ENCODE measurements at places on chromosomes 2 and 18.

GRCh38 chr2:11738589-11739436, 7.6 kb upstream of the LPIN1 start:
- DNase-seq = no peak

DNA sequence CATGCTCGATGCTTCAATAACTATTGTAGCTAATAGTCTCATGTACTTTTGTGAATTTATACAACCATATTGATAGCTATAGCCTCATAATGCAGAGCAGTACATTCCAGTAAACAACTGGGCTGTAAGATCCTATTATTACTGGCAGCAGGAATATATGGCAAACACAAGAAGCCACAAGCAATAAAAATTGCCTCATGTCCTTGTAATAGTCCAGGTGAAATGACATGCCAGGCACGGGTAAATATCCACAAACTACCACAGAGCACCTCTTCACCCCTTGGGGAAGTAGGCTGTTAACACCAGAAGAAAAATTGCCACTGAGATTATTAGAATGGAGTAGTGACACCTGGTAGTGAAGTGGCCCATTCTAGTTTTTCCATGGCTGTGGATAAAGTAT, 158.3 kb downstream of the MTX2 start:
- DNase-seq = no peak

DNA sequence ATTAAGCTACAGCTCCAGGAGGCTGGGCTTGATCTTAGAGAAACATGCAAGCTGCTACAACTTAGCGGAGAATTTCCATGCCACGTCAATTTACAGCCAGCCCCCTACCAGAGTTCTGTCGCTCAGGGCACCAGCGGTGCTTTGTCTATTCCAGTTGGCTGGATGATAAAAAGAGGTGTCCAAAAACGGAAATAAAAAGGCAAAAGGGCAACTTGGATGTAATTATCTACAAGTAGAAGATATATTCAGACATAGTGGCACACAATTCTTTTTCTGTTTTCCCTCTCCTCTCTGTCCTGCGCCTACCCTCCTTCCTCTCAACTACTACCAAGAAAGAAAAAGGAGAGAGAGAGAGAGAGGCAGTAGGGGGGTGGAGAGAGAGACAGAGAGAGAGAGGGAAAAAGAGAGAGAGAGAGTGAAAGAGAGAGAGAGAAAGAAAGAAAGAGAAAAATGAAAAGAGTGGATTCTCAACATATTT, 363 bp upstream of the RFTN2 start:
- peak; percentile 48 for DNase-seq

GRCh38 chr2:45046786-45047185, 37.5 kb upstream of the SIX2 start:
- no peak for DNase-seq

- no peak for DNase-seq
Observed at GRCh38 chr2:241770936-241771285, 5.7 kb upstream of the GAL3ST2 start.

GRCh38 chr2:67776276-67776675, 286.5 kb downstream of the C1D start:
- DNase-seq = no peak

DNA sequence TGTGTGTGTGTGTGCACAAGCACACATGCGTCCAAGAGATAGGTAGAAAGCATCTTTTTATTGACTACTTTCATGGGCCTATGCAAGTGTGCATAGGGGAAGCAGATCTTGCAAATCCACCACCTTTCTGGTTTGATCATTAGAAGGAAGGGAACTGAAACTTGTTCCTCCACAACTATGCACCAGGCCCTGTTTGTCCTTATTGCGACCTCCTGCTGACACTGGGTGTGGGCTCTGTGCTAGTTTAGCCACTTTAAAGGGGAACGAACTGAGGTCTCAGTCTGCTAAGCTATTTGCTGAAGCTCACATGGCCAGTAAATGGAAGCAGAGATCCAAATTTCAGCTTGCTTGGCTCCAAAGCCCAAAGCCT, 32.1 kb upstream of the INSIG2 start:
- DNase-seq = no peak

- no peak for DNase-seq
Observed at GRCh38 chr2:231245249-231246094, 47.0 kb downstream of the ARMC9 start.

- no peak for DNase-seq
Observed at GRCh38 chr2:59236723-59237122, 995.6 kb upstream of the FANCL start.

DNA sequence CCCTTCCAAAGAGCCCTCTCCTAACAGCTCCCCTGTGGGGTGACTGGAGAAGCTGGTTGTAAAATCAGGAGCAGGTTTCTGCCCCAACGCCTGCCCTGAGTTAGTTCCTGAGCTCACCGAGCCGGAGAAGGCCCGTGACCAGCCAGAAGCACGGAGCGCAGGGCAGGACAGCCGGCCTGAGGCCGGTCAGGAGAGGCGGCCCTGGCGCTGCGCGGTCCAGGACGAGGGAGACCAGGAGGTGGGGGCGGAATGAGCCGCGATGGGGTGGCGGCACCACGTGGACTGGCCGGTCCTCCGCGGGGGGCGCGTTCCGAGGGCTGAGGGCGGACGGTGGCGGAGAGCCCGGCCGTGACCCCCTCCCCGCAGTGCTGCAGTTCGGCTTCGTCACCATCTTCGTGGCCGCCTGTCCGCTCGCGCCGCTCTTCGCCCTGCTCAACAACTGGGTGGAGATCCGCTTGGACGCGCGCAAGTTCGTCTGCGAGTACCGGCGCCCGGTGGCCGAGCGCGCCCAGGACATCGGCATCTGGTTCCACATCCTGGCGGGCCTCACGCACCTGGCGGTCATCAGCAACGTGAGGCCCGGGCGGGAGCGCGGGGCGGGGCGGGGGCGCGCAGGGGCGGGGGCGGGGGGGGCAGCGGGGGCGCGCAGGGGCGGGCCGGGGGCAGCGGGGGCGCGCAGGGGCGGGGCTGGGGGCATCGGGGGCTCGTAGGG, 29.0 kb downstream of the ANO7 start:
- no peak for DNase-seq

DNA sequence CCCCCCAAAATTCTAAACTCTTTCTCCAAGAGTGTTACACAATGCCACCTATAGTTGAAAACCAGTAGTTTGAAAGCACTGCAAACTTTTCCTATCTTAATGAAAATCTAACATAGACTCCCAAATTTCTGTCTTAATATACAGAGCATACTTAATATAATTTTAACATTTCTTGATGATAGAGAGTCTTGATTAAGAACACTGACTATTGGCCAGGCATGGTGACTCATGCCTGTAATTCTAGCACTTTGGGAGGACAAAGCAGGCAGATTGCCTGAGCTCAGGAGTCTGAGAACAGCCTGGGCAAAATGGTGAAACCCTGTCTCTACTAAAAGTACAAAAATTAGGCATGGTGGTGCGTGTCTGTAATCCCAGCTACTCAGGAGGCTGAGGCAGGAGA, 34.2 kb downstream of the ASXL2 start:
- DNase-seq = no peak

- no peak for DNase-seq
Observed at GRCh38 chr2:145692971-145693478, 1173.1 kb upstream of the ZEB2 start.

GRCh38 chr18:10851824-10852319, 297.5 kb downstream of the PIEZO2 start:
- peak; percentile 40 for DNase-seq

DNA sequence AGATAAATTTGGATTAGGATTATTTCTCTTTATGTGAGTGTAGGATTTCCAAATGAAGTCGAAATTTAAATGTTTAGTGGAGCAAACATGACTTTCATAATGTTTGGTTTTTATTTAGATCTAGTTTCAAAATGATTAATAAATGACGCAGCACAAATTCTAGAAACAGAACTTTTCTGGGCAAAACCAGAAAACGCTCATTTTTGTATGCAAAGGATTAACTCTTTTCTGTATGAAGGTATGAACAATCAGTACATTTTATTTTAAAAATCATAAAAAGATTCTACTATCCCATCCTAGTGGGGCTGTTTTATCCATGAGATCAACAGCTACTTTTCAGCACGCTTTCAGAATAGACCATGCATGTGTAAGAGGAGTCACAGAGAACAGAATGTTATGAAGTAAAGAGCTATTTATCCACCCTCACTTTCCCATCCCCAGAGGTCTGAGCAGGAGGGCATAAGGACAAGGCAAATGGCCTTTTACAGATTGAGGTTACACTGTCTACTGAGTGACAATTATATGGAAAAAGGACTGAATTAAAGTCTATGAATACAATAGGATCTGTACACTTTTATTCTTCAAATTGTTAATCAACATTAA, 270.8 kb downstream of the ZEB2 start:
- DNase-seq = no peak

GRCh38 chr2:1746174-1747064, 2.1 kb upstream of the PXDN start:
- no peak for DNase-seq

DNA sequence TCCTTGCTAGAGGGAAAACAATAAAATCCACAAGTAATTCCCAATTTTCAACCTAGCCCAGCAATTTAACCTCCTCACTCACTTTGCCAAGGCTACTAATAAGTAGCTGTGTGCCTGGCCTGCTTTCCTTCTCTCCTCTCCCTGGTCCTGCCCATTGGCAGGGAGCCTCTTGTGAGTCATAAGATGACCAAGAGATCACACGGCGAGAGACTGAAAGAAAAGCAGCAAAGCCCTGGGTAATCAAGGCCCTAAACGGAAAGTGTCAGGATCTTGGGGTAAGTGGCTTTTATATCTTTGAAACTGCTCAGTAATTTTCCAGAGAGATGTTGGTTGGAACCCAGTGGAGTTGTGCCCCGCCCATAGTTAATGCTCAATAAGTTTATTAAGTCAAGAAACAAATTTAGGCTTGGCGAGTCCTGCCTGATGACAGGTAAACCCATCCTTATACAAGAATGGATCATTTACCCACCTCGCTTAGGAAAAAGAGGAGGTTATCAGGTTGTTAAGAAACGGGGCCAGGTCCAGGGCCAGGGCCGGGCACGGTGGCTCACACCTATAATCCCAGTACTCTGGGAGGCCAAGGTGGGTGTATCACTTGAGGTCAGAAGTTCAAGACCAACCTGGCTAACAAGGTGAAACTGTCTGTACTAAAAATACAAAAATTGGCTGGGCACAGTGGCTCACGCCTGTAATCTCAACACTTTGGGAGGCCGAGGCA, 10.0 kb upstream of the ADAM17 start:
- peak; percentile 76 for DNase-seq

GRCh38 chr2:182097571-182098164, 112.0 kb downstream of the PPP1R1C start:
- DNase-seq = no peak

DNA sequence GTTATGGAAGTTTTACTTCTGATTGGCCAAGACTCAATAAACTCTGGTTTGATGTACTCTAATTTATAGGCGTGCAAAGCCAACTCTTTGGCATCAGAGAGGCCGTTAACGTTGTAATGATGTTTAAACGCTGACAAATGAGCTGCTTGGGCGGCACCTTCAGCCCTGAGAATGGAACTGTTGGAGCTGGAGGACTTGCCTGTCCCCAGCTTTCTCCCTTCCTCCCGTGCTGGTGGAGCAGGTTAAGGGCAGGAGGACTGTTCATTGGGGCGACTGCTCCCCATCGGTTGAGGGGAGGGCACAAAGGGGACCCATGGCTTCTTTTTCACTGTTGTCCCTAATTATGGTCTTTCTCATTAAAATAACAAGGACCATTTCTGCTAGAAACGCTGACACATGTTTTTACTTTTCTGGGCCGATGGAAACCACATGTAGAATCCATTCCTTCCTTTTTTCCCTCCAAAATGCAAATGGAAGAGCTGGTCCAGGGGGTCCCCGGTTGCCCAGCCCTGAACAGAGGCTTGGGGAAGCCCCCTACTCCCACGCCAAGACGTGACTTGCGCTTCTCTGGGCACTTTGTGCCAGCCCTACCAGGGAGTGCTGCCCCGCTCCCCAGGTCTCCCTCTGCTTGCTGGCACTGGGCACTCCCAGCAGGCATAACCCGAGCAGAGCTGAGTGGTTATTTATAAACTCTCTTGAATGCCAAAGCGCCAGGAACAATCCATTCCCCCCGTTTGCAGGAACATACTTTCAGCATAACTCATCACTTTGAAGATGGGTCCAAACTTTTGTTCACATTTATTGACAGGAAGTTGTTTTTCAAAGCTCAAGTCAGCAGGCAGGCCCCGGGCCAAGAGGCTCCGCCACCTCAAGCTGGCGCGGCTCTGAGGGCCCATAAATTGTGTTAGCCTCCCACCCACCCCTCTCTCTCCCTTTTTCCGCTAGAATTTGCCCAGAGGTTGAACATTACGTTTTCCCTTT, 170.1 kb downstream of the ASB1 start:
- peak; percentile 90 for DNase-seq

- DNase-seq = no peak
Observed at GRCh38 chr2:31922542-31923408, 88.0 kb downstream of the MEMO1 start.

DNA sequence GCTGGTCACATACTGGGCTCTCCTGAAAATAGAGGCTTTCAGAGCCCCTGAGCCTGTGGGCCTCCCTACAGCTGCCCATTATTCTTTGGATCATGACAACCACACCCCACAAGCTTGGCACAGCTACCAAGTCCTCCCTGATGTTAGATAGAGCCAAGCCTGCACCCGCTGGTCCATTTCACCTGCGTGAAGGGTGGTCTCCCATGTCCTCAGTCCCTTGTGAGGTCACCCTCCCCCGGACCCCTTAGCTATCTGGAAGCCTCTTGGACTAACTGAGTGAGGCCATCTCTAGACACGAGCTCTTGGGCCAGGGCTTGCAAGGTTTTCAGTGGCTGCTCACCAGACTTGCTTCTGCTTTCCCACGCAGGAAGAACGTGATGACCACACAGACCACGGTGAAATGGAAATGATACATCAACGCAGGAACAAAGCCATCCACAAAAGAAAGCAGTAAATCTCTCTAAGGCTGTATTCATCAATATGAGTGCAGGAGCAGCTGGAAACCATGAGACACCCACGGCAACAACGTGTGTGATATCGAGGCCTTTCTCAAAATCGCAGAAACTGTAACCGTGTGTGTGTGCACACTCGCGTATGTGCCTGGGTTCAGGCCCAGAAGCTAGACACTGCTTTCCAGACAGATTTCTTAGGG, 10.1 kb upstream of the MAL start:
- DNase-seq = no peak

- DNase-seq = no peak
Observed at GRCh38 chr2:104857262-104858005, 3.5 kb downstream of the POU3F3 start.

- DNase-seq = no peak
Observed at GRCh38 chr2:168120730-168121129, 126.7 kb downstream of the STK39 start.

- no peak for DNase-seq
Observed at GRCh38 chr2:239726091-239726591, 299.0 kb downstream of the NDUFA10 start.

DNA sequence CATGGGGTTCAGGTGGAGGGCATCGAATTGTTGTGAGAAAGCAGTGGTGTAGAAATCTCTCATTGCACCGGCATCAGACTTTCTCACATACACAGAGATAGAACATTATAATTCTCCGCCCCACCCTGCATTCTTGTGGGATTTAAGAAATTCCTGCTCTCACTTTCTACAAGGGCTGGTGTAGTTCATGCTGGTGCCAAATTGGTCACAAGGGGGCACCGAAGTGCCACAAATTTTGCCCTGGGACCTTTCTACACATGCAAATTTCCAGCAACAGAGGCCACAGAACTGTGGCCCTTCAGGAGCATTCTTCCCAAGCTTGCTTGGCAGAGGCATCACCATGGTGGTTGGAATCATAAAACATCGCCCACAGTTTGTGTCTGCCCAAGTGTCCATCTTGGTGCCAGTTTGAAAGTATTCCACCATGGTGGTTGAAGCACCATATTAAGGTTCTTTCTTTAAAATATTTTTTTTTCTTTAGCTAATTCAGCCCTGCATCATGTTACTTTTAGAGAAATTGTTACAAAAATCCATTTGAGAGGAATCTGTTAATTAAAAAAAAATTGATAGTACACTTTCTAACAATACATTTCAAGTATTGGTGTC, 521.2 kb upstream of the FANCL start:
- DNase-seq = no peak

Data from pulmonary artery endothelial cell (primary cell).